ENCODE measurements at places on chromosomes 5 and 9.

GRCh38 chr9:73152543-73152844, 829 bp downstream of the ANXA1 start:
- DNase-seq, result peak; percentile 59
- peaks cover 67% of the 10 kb centered on the region for H3K4me1 ChIP-seq
- H3K36me3 ChIP-seq, result peaks cover 8% of the 10 kb centered on the region
- H3K4me3 ChIP-seq, result peak overlapping the region; percentile 84

- peaks cover 14% of the 10 kb centered on the region for H3K4me1 ChIP-seq
- H3K27me3 ChIP-seq, result no peaks in the 10 kb centered on the region
- H3K4me3 ChIP-seq, result no peak overlapping the region
- H3K36me3 ChIP-seq, result peaks cover 70% of the 10 kb centered on the region
These were observed 42.5 kb downstream of the PRRC2B start for GRCh38 chr9:131436376-131436775.

DNA sequence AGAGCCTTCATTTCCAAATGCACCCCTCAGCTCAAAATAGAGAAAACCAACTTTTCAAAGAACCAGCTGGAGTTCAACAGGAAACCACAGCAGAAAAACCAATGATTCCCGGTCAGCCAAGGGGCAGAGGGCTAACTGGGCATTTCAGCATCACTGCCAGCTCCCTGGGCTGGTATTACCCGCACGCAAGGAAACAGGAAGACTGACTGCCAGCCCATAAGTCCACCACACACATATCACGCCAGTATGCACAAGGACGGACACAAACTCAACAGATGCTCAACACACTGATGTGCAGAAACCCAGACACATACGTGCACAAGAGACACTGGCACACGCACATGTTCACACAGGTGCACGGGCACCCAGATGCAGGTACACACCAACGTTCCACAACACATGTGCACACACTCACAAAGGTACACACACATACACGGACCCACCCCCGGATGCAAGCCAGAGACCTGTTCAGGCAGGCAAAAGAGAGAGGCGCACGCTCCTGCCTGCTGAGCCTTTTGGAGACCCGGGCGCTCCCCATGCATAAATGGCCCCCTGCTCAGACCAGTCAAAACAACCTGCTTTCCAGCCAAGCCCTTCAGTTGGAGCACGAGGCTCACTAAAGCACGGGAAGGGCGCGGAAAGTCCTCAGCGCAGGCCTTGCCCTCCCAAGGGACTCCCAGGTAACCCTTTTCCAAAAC, 2.1 kb downstream of the ADAMTS2 start:
- H3K27ac ChIP-seq, result no peak overlapping the region
- no peaks in the 10 kb centered on the region for H3K4me1 ChIP-seq
- H3K27me3 ChIP-seq, result peaks cover 43% of the 10 kb centered on the region

- no peak overlapping the region for H3K27ac ChIP-seq
- no peaks in the 10 kb centered on the region for H3K27me3 ChIP-seq
- no peaks in the 10 kb centered on the region for H3K36me3 ChIP-seq
These were observed 204.4 kb upstream of the TRIM32 start for GRCh38 chr9:116482740-116483139.

GRCh38 chr5:10649666-10650380, 86.0 kb downstream of the ANKRD33B start:
- peaks cover 9% of the 10 kb centered on the region for H3K36me3 ChIP-seq
- H3K27me3 ChIP-seq, result no peaks in the 10 kb centered on the region
- no peak for DNase-seq
- H3K27ac ChIP-seq, result no peak overlapping the region
- H3K4me1 ChIP-seq, result peaks cover 12% of the 10 kb centered on the region

- no peaks in the 10 kb centered on the region for H3K4me1 ChIP-seq
- H3K4me3 ChIP-seq, result no peak overlapping the region
- no peaks in the 10 kb centered on the region for H3K27me3 ChIP-seq
- H3K36me3 ChIP-seq, result no peaks in the 10 kb centered on the region
These were observed 375.8 kb downstream of the TAF11L14 start for GRCh38 chr5:18010053-18010452.

- no peaks in the 10 kb centered on the region for H3K4me1 ChIP-seq
- DNase-seq, result no peak
- H3K27me3 ChIP-seq, result peaks cover 7% of the 10 kb centered on the region
- H3K36me3 ChIP-seq, result no peaks in the 10 kb centered on the region
- no peak overlapping the region for H3K4me3 ChIP-seq
These were observed 210.2 kb downstream of the TSSK1B start for GRCh38 chr5:113224605-113225065.

GRCh38 chr5:159212657-159213462, 3.5 kb upstream of the RNF145 start:
- DNase-seq, result no peak
- H3K36me3 ChIP-seq, result peaks cover 8% of the 10 kb centered on the region
- H3K4me3 ChIP-seq, result no peak overlapping the region
- H3K27me3 ChIP-seq, result no peaks in the 10 kb centered on the region
- no peak overlapping the region for H3K27ac ChIP-seq

DNA sequence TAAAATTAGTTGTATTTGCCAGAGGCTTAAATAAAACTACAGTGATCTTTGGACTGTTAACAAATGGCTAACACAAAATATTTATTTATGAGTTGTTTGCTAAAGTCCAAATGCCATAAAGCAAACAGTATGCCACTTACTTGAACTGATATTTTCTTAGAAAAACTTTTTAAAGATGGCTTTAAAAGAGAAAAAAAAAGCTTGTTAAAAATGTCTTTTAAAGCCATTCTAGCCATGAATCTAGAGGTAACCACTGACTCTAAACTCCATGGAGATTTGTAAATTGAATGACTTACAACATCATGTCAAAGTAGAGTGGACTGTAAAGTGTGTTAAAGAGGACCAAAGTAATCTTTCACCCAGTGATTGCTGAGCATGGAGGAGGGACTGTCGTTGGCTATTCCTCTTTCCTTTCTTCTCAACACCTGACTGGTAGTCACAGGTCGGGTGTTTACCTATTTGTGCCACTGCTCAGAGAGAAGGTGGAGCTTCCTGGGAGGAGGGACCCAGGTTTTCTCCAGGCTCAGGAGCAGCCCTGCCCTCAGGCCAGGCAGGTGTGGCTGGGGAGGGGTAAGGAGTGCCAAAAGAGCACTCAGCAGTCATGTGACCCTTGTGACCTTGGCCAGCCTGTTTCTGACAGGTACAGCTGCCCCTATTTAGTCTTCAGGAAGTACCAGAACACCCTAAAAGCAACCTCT, 69.1 kb upstream of the TJP2 start:
- H3K27ac ChIP-seq, result no peak overlapping the region
- no peaks in the 10 kb centered on the region for H3K4me1 ChIP-seq
- no peak for DNase-seq
- H3K27me3 ChIP-seq, result no peaks in the 10 kb centered on the region

DNA sequence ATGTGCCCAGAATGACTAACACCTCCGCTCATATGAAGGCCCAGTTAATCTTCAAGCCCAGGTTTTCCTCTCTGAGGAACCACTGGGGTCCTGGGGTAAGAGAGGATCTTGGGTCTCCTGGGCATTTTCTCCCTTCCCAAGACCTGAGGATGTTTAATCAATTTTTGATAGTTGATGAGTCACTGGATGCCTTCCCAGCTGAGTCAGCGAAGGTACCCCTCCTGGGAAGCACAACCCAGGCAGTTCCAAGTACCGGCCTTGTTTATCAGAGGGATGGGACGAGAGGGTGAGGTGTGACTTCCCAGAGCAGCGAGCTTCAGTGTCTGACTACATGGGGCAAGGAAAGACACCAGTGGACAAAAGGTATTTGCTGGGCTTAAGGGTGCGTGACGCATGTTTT, 119.6 kb upstream of the IL12B start:
- H3K27ac ChIP-seq, result no peak overlapping the region
- peaks cover 2% of the 10 kb centered on the region for H3K4me1 ChIP-seq
- H3K27me3 ChIP-seq, result peaks cover 74% of the 10 kb centered on the region
- H3K4me3 ChIP-seq, result no peak overlapping the region
- H3K36me3 ChIP-seq, result no peaks in the 10 kb centered on the region
- DNase-seq, result no peak

DNA sequence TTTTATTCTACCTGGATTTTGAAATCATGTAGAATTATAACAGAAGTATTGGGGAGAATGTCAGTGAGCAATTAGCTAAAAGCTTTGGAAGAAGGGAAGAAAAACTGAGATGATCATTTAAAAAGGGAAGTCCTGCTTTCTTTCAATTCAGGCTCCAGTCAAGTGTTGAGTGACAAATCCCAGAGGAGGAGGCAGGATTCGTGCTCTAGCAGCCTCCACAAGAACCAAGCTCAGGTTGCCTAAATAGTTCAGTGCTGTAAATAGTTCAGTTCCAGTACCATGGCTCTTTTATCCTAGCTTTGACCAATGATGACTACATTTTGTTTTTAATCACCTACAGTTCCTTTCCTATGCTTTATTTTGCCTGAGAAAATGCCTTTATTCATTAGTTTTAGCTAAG, 204.9 kb upstream of the NREP start:
- no peaks in the 10 kb centered on the region for H3K36me3 ChIP-seq
- peaks cover 3% of the 10 kb centered on the region for H3K27me3 ChIP-seq
- H3K4me3 ChIP-seq, result no peak overlapping the region
- no peak overlapping the region for H3K27ac ChIP-seq
- H3K4me1 ChIP-seq, result no peaks in the 10 kb centered on the region

Measured in activated CD4-positive, alpha-beta T cell treated with anti-CD3 and anti-CD28 coated beads, Interleukin-2, amount 10 ng/mL, durations not matched to agents 24 days and 14 days (primary cell).